ENCODE measurements at places on chromosomes 13 and 19. TPM values are rescaled to one million over a fixed set of nuclear protein-coding genes. Genes with fewer than 3 reads are reported as not detected.

DNA sequence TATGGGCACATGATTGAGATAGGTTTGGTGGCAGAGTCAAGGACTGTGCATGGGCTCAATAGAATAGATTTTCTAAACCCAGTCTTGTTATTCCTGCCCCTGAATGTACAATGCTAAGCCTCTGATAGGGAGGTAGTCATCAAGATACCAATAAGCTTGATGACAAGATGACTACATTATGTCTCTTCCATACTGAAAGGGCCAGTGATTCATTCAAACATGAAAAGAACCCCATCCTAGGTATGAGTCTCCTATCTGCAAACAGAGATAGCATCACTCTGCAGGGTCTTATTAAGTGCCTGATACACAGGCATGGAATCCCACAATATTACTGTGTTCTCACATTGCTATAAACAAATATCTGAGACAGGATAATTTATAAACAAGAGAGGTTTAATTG lies 40.3 kb upstream of the UFM1 start:
- H3K4me1 ChIP-seq = no peaks in the 10 kb centered on the region
- DNase-seq = no peak
- no peaks in the 10 kb centered on the region for H3K36me3 ChIP-seq
- no peak overlapping the region for H3K4me3 ChIP-seq

DNA sequence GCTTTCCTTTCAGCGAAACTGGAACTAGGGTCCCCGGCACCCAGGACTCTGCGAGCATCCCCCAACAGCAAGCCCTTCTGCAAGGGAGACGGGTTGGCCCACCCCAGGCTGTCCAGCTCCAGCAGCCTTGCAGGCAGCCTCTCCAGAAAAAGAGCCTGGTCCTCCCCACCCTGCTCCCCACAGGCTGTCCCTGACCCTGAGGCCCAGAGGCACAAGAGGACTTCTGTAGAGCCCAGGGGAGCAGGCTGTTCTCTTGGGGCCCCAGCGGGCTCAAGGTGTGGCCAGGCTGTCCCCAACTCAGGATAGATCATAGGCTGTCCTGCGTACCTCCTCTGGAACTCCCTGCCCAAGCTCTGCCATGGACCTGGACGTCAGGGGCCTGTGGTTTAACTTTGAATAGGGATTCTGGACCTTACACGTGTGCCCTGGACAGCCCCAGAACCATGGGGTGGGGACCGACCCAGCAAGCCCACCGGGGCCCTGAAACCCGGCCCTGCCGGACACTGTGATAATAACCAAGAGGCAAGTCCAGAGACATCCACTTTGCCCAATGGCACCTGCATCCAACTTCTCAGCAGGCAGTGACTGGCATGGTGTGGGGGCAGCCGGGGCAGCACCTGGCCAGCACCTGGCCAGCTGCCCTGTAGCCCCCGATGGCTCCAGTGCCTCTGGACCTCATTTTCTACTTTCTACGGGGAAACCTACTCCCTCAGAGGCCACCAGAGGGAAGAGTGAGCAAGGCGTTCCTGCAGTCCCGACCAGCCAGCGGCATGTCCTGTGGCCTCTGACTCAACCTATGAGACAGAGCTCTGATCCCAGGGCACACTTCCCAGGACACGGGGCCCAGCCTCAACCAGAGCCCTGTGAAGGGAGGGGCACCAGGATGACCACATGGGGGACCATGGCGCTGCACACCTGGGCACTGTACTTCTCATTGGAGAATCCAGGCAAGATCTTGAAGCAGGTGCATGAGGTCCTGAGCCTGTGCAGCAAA lies 50.9 kb upstream of the TPM4 start:
- peaks cover 7% of the 10 kb centered on the region for H3K27me3 ChIP-seq
- H3K4me3 ChIP-seq = no peak overlapping the region
- no peak overlapping the region for H3K27ac ChIP-seq
- no peak for DNase-seq
- H3K36me3 ChIP-seq = no peaks in the 10 kb centered on the region

YJEFN3 gene
- total RNA-seq = 1.6 TPM

GRCh38 chr13:67087527-67087926 lies 142.6 kb downstream of the PCDH9 start:
- H3K27ac ChIP-seq = no peak overlapping the region
- DNase-seq = no peak
- H3K36me3 ChIP-seq = no peaks in the 10 kb centered on the region
- no peak overlapping the region for H3K4me3 ChIP-seq
- no peaks in the 10 kb centered on the region for H3K27me3 ChIP-seq

SOX21 gene
- not detected for total RNA-seq

- H3K36me3 ChIP-seq = peaks cover 81% of the 10 kb centered on the region
- DNase-seq = peak; percentile 37
- H3K27ac ChIP-seq = peak overlapping the region; percentile 86
- no peaks in the 10 kb centered on the region for H3K27me3 ChIP-seq
Observed at GRCh38 chr19:45311621-45312020, 11.1 kb downstream of the CKM start.

- H3K4me3 ChIP-seq = peak overlapping the region; percentile 78
- no peaks in the 10 kb centered on the region for H3K27me3 ChIP-seq
- peak; percentile 97 for DNase-seq
- H3K4me1 ChIP-seq = peaks cover 15% of the 10 kb centered on the region
Observed at GRCh38 chr19:3036119-3036976, 7.3 kb upstream of the TLE2 start.

DNA sequence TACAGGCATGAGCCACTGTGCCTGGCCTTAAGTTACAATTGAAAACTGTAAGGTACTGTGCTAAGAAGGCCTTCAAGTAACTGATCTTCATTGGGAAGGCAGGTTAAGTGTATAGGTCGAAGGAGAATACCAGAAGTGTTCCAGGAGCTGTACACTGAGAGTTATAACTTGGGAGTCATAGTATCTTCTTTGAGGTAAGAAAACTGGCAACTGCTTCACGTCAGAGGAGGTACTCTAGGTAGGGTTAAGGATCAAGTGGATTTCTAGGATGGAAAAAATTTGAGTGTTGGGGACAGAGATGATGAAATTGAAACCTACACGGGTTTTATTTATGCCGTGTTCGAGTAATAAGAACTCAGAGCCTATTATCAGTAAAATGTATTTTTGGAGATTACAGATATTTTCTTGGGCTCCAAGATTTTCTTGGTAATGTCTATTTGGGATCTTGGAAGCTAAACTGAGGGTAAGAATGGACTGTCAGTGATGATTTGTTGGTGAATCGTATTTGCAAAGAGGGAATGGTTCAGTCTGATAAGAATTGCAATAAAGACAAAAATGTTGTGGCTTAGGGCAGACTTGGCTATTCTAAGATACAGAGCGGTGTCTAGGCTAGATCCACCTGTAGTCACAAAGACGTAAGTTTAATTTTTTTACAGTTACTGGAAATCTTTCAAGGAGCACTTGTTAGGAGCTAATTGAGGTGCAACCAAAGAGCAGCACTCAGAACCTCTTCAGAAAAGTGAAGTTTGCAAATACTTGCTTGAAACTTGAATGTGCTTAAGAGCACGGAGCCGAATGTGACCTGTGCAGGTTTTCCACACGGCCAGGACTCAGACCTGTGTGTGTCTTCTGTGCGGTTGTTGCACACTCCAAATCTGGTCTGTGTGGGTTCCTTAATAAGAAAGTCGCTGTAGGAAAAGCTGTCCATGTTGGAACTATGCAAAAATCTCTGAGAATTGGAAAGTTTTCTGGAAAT lies 102.5 kb downstream of the URI1 start:
- DNase-seq = no peak
- H3K36me3 ChIP-seq = no peaks in the 10 kb centered on the region
- H3K4me1 ChIP-seq = no peaks in the 10 kb centered on the region
- H3K27me3 ChIP-seq = no peaks in the 10 kb centered on the region

DNA sequence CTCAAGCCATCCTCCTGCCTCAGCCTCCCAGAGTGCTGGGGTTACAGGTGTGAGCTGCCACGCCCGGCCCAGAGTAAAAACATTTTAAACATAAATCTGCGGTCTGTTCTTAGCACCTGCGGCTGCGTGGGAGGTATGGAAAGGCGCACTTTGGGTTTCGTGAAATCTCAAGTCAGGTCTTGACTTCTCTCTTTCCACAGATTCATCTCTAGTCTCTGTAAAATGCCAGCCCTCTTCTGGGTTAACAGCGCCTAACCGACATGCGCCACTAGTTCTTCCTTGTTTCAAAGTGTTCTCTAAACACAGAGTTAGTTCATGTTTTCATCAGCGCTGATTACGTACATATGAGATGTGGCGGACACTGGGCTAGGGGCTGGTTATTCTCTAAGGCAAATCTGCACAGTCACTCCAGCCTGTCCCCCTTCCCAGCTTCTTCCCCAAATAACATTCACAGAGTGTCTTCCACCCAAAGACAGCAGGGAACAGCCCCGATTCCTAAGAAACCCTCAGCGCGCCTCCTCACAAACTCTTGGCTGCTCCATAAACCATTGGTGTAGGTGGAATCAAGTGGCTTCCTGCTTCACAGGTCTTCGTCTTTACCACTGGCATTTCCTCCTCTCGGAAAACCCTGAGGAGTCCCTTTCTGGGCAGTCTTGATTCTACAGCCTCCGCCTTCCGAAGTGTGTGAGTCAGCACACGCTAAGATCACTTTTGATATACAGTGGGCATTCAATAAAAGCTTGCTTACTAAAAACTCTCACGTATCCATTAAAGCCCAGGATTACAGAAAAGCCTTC lies 1.4 kb downstream of the PARP4 start:
- no peak for DNase-seq
- no peaks in the 10 kb centered on the region for H3K36me3 ChIP-seq
- no peaks in the 10 kb centered on the region for H3K4me1 ChIP-seq
- peak overlapping the region; percentile 73 for H3K27ac ChIP-seq
- H3K27me3 ChIP-seq = no peaks in the 10 kb centered on the region
